Epithelial cell of esophagus (primary cell): ENCODE measurements at places on chromosomes 11 and 22.
A peak's percentile ranks its signal among the peaks of the same experiment; 100 is the strongest.

GRCh38 chr11:88387957-88388356, 50.4 kb upstream of the CTSC start:
- DNase-seq: no peak

GRCh38 chr11:66976028-66976467, 944 bp downstream of the C11orf86 start:
- no peak for DNase-seq

DNA sequence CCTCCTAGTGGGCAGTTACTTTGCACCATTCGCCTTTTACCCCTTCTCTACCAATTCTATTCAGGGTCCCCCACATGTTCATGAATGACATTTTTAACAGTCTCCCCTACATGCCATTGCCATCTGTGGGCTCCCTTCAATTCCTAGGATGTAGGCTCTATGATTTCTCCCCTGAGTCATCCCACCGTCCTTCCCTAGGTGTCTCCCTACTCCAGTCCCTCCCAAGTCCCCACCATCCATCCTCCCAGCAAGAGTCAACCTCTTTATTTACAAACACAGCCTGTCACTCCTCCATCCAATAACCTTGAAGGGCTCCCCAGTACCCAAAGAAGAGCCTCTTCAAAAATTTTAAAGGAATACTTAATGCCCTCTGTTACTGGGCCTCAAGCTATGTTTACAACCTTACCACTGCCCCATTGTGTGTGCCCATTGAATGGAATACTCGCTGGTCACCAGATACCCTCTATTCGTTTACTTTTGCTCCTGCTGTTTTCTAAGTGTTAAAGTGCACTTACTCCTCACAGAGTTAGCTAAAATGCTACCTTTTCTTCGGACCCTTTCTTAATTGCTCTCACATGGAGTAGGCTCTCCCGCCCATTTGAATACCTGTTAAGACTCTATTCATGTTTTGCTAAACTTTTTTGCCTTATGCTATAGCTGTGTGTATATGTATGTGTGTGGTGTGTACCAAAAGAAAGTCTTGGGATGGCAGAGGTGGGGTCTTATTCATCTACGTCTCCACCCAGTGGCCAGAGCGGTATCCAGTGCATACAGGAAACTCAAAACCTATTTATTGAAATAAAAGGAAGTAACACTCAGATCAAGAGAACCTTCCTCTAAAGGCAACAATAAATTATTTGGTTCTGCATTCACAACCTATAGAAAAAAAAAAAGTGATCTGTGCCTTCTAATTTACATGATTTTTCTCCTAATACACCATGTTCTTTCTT, 235.8 kb upstream of the CCDC90B start:
- DNase-seq: peak; percentile 25

- DNase-seq: no peak
Measured at GRCh38 chr11:60455531-60456042, at the start of gene MS4A1. MS4A1 (plus strand) TSS chr11:60455847; CDS start chr11:60462375, 6,528 bp downstream.

DNA sequence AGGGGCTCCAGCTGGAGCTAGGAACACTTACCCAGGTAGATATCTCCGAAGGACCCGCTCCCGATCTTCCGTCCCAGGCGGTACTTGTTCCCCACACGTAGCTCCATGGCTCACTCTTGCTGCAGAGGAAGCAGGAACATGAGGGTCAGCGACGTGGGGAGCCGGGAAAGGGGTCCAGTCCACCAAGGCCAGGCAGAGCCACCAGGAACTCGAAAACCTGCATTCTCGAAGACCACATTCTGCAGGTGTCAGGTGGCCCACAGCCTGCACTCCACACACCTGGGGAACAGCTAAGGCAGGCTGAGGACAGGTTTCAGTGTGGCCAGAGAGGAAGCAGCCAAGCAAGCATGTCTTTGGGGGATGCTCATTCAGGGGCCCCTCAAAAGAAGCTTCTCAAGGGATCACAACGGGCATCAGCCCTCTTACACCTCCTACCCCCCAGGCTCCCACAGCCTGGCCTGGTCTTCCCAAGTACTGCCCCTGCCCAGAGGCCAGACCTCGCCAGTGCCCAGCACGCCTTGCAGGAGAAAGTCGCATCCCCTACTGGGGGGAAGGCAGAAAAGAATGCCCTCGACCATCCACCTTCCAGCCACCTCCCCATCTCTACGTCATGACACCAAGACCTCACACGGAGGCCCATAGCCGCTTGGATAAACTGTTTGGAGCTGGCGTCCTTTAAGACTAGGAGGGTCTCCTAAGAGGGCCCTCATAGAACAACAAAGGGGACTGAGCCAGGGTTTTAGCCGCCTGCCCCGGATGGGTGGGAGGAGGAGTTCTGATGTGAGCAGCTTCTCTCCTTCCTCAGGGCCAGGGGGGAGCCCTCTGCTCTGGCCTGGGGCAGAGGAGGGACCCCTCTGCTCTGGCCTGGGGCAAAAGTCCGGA, 2.9 kb downstream of the CSNK1E start:
- peak; percentile 30 for DNase-seq

DNA sequence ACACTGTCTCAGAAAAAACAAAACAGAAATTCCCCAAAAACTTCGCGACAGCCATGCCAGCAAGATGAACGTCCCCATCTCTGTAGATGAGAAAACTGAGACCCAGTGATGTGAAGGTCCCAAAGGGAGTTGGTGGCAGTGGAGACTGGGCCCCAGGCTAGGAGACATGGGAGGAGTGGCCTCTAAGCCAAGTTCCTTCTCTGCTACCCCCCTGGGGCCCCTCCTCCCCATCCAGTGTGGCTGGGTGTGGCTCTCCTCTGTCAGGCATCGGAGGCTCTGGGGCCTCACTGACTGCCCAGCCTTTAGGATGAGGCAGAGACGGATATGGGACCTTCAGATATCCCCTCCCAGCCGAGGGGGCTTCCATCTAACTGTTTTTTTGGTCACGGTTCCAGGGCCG, 9.8 kb downstream of the RELT start:
- DNase-seq: no peak

DNA sequence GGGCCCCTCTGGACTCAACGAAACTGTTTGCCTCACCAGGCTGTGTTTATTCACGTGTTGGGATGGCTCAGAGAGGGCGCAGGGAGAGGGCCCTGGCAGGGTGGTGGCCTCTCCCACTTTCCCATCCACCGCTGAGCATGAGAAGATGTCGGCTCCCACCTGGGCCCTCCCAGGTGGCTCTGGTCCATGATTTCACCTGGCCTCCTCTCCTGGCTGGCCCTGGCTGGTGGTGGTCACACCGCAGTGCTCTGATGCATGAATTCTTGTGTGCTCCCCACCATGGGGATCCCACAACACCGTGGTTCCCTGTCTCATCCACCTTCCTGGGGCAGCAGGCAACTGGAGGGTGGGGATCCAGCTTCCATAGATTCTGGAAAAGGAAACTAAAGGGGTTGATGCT, 13.4 kb downstream of the RTL6 start:
- DNase-seq: no peak

- DNase-seq: no peak
Measured at GRCh38 chr11:96954587-96955242, 564.9 kb downstream of the JRKL start.

- DNase-seq: no peak
Measured at GRCh38 chr11:15585602-15586331, 471.0 kb downstream of the INSC start.

- no peak for DNase-seq
Measured at GRCh38 chr11:10114593-10115404, 179.2 kb downstream of the SBF2 start.

DNA sequence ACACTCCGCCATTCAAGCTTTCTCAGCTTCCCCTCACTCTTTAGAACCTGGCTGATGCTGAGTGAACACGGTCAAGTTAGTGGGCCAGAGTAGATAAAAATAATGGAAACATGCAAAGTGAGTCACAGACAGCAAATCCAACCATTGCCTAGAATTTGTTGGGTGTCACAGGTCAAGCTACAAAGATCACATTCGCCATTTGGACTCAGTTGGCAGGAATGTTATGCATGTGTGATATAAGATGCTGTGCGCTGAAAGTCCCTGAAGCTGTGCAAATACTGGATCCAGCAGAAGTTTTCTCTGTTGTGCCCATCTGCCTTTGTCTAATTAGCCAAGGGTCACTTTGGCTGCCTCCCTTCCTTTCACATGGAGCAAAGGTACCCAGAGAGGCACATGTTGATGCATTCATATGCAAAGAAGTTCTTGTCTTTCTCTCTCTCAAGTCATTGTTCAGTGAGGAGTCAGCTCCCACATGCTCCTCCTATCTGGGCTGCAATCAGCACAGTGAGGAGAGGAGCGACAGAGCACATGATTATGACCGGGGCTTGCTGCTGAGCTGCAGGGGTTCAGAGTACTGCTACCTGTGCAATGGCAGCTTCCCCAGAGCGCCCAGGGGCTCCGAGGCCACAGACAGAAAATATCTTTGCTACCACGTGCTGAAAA, 39.7 kb downstream of the FLI1 start:
- DNase-seq: peak; percentile 15

DNA sequence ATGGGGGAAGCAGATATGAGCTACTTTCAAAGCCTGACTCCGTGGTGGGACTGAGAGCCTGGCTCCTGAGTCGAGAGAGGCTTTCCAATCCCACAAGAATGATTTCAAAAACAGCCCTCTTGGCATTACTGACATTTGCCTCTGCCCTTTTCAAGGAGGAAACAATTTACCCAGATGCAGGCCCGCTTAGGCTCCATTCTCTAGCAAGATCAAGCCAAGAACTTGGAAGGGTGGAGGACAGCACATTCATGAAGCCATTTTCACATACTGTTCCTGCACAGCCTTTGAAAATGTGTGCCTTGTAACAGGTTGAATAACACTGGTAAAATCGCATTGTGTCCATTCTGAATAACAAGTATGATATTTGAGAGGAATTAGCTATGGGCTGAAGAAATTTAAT, 58.2 kb upstream of the EED start:
- DNase-seq: no peak

DNA sequence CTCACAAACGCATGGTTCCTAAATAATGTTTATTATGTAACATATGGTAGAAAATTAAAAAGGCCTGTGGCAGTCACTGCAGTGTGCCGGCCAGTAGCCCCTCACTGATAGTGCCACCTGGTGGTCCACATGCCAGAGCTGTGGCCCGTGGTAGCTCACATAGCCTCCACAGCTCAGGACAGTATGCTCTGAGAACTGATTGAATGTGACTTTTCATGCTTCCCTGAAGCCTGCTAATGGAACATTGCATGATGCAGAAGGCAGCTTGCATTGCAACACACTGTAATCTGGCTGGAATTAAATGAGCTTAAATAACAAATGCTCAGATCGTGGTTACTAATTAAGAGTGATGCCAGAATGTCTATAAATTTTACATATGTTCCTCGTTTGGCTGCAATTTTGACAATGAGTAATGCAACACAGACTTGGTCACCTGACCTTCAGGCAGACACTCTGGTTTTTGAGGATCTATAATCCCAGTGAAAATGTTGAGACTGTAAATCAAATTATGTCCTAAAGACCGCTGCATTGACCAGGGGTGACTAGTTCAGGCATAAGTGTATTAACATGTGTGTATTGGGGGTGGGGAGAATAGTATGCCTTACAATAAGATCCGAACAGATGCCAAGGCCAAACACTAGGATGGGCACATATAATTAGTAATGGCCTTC, 566.4 kb downstream of the METTL15 start:
- DNase-seq: peak; percentile 39

DNA sequence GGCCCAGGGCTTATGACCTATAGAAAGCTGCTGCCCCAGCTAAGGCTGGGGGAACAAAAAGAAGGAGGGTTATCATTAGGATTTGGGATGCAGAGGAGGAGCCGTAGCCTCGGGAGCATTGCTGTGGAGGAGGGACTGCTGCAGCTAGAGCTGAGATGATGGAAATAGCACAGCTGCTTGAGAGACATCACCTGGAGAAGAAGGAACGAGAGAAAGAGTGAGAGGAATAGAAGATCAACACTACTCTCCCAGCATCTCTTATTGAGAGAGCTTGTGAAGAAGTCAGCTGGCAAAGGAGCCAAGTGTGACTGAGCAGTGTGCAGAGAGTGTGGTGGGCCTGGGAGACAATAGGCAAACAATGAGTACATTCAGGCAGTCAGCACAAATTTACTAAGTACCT, 100.7 kb upstream of the PLET1 start:
- no peak for DNase-seq

DNA sequence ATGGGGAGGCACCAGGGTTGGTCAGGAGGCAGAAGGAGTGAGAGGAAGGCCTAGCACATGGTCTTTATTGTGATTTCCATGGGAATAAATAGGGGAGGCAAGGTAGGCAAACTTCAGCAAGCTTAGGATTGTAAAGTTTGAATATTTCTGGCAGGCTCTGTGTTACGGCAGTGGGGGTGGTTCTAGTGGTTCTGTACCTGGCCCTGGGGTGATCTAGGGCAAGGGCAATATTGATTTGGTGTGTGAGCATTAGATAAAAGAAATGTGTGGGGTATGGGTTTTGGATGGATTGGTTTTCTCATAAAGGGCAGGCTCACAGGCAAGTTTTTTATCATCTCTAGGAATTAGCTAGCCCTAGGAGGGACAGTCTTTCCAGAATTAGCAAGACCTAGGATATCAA, 584.0 kb downstream of the OPCML start:
- no peak for DNase-seq

GRCh38 chr11:17001806-17002205, 12.4 kb downstream of the PLEKHA7 start:
- DNase-seq: no peak

- DNase-seq: no peak
Measured at GRCh38 chr22:29331213-29331612, 15.7 kb upstream of the RASL10A start.

DNA sequence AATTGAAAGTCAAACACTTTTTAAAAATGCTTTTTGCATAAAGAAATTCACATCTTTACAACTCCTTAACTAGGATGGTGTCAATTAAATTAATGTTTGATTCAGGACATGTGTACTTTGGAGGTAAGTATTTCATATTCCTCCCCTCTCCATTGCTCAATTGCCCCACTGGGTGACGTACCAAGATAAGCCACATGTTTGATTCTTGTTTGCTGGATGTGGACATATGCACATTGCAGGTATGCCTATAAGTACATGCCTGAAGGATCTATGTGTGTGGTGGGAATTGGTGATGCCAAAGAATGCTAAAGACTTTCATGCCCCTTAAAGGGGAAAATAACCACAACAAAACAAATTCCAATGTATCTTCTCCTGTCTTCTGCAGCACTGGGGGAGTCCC, 5.8 kb downstream of the CD44 start:
- peak; percentile 75 for DNase-seq

GRCh38 chr11:529728-530411, 5.5 kb downstream of the HRAS start:
- no peak for DNase-seq

GRCh38 chr11:110435780-110436717, 6.3 kb downstream of the FDX1 start:
- peak; percentile 62 for DNase-seq
